ENCODE measurements at places on chromosomes 3 and 15.

- no peak for DNase-seq
These were observed 17.4 kb downstream of the PDHB start for GRCh38 chr3:58416191-58416590.

DNA sequence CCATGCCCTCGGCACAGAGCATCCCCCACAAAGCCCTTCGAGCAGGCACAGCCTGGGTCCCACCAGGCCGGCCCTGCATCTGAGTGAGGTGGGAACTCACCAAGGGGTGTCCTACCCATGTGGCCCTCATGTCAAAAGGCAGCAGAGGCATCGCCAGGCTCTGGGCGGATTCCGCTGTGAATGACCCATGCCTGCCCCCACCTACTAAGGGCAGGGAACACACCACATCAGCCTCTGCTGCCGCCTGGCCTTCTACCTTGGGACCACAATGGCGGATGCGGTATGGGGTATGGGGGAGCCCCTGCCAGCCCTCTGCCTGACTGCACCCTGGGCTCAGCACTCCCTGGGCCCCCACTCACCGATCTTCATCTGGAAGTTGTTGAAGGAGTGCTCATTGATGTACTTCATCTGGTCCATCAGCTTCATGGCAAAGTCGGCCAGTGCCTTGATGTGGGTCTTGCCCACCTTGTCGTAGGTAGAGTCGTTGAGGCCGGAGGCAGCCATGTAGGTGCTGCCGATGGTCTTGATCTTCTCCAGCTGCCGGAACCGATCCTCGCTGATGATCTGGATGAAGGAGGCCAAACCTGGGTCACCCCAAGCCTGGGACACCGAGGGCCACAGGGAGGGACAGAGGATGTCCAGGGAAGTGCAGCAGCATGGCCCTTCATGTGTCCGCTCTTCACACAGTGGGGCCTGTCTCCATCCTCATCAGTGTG, 87.8 kb downstream of the SEC22A start:
- DNase-seq: no peak

DNA sequence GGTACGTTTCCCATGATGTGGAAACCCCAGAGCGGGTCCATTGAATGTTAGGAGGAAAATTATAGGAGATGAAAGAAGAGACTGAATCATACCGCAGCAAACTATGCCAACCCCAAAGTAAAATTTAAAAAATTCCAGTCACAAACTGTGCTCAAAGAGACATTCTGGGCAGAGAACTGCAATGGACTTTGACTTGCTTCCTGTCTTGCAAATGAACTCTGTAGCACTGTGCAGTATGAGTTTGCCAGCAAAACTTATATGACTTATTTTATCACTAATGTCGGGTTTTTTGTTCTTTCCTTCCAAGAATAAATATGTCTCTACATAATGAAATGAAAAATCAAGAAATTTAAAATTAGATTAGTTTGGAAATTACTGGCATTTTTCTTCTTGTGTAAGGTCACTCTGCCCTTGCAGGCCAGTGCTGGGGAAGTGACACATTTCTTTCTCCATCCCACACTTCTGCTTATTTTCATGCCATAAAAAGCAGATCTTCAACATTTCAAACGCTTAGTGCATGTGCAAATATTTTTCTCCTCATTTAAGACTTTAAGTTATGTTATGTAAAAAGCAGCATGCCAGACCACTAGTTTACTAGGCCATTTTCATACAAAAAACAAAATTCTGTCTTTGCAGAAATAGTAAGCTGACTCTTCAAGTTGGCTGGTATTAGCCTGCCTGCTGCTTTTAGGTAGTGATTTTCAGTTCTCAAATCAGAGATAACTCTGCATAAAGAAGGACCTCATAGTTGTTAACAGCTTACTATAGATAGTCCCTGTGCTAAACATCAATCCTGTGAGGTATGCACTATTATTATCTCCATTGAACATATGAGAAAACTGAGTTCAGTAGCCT, 32.2 kb upstream of the SSR3 start:
- DNase-seq: no peak

- no peak for DNase-seq
These were observed 1.7 kb downstream of the PLA2G4D start for GRCh38 chr15:42092398-42093318.

DNA sequence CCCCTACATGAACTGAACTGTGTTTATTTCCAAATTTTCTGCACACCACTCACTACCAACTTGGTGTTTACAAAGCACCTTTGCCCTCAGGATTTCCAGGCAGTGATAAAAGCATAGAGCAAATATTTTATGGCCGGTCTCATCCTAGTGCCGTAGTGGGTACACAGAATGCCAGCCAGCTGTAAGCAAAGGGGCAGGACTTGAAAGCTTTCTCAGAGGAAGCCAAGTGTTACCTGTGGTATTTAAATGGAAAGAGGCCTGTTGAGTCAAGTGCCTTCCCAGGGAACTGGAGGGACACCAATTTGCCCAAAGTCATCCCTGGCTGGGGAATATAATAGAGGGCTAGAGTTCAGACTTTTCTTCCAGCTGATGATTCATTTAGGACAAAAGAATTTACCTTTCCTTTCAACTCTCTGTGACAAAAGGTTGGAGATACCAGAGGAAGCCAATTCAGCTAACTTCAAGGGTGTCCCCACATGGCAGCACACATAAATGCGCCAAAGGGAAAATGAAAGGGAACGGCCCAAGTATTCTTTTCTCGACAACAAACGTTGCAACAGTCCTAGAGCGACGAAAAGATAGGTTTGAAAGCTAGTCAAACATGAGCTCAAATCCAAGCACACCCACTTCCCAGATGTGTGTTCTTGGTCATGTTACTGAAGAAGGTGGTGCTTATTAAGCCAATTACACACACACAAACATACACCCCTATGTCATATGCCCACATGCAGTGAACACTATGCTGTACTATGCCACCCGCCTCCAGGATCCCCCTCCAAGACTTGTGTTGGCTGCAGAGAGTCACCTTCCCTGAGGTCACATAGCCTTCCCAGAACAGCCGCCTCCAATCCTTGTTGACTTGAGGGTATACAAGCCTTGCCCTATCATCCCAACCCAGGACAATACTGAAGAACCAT, 27.7 kb downstream of the MAGI1 start:
- no peak for DNase-seq

GRCh38 chr3:195899701-195900435, 8.5 kb downstream of the TNK2 start:
- DNase-seq: no peak

- DNase-seq: peak; percentile 84
These were observed 35.8 kb upstream of the CCDC80 start for GRCh38 chr3:112676659-112677234.

- no peak for DNase-seq
These were observed 335.2 kb downstream of the GAP43 start for GRCh38 chr3:115958526-115958925.

DNA sequence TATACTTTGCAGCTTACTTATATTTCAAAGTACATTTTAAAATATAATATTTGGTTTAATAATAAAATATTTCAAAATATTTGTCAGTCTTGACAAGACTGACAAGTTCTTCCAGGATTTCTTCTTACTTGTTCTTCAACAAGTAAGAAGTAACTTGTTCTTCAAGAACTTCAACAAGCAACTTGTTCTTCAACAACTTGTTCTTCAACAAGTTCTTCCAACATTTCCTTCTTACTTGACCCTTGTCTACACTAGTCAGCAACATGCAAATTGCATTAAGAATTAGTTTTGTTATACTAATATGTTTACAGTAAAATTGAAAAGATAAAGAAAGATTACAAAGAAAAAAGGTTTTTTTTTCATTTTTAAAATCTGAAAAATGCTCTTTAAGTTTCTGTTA, 731.7 kb downstream of the NSUN3 start:
- DNase-seq: no peak

GRCh38 chr3:49530231-49530630, 24.0 kb upstream of the BSN start:
- no peak for DNase-seq

GRCh38 chr15:101068961-101069653, 149.9 kb downstream of the LRRK1 start:
- no peak for DNase-seq

- no peak for DNase-seq
These were observed 871.2 kb upstream of the NR2F2 start for GRCh38 chr15:95459273-95459672.

DNA sequence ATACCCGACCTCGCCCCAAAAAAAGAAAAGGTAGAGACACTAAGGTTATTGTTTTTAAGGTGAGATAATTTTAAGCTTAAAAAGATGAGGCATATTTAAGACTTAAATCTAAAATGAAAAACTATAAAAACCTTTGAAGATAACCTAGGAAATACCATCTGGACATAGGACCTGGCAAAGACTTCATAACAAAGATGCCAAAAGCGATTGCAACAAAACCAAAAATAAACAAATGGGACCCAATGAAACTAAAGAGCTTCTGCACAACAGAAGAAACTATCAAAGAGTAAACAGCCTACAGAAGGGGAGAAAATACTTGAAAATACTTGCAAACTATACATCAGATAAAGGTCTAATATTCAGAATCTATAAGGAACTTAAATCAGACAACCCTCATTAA, 80.9 kb downstream of the TMCC1 start:
- DNase-seq: no peak

- DNase-seq: no peak
These were observed 336.3 kb upstream of the CFAP20DC start for GRCh38 chr3:59386165-59386564.

GRCh38 chr3:51538115-51538458, 432 bp upstream of the RAD54L2 start:
- DNase-seq: no peak

DNA sequence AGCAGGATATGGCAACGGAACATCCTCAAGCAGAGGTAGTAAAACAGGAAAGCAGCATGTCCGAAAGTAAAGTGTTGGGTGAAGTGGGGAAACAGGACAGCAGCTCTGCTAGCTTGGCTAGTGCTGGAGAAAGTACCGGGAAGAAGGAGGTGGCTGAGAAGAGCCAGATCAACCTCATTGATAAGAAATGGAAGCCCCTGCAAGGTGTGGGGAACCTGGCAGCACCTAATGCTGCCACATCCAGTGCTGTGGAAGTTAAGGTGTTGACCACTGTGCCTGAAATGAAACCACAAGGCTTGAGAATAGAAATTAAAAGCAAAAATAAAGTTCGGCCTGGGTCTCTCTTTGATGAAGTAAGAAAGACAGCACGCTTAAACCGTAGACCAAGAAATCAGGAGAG, 14.3 kb upstream of the ZBTB47 start:
- DNase-seq: no peak

- no peak for DNase-seq
These were observed 10.4 kb downstream of the TEX264 start for GRCh38 chr3:51681453-51681852.

DNA sequence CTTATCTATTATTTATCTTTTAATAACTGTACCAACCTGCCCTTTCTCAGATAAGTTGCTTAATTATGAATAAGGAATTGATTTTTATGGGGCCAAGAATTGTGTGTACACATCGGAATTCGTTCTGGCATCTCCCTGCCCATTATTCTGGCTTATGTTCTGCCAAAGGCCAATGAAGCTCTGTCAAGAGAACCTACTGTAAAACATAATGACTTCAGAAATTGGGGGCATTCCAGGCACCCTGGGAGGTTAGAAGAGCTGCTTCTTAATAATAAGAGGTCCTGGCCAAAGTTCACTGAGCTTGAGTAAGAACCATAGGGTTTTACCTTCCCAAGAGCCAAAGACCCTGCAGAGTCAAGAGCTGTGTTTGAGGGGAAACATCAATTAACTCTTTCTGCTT, 261.7 kb downstream of the SLC9A9 start:
- DNase-seq: no peak

DNA sequence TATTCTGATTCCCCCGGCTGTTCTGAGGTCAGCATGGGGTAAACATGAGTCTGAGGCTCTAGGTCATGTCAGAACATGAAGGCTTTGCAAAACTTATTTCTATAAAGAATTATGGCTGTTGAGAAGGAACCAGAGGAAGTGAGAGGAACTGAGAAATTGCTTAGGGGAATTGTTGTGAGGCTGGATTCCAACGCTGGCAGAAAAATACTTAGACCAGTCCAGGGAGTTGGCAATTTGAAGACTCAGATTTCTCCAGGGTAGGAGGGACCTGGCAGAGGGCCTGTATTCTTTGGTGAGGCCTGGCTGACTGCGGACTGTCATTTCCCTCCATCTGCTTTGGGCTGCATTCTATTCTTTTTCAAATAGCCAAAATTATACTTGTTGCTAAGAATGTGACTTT, 155.5 kb downstream of the PLD1 start:
- DNase-seq: no peak

DNA sequence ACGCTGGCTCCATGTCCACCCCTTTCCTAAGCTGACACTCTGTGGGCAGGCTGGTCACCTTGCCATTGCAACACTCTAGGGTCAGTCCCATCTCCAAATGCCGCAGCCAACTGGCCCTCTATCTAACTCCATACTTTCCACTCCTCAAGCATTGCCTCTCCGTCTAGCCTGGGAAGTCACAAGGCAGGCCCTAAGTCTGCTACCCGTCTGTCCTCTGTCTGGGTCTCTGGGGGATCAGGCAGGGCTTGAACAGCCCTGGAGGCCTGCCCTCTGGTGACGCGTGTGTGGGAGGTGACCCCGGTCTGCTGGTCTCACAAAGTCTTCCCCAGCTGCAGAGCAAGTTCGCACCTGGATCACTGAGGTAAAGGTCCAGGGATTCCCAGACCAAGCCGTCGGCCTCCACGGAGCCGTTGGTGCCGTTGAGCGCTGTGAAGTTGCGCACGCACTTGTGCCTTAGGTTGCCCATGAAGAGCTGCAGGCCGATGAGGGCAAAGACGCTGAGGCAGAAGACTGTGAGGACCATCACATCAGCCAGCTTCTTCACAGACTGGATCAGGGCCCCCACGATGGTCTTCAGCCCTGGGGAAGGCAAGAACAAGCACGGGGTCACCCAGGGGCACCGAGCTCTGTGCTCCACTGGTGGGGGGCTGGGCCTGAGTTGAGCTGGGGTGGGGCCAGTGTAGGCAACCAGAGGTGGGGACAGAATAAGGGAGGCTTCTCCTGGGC, 39.9 kb downstream of the SCN5A start:
- no peak for DNase-seq

GRCh38 chr3:141413801-141414689, 45.7 kb downstream of the ZBTB38 start:
- DNase-seq: no peak

Measured in SW 1271 (cell line).